Motor neuron (in vitro differentiated cells): ENCODE measurements at places on chromosomes 1 and 21. TPM values are rescaled to one million over a fixed set of nuclear protein-coding genes. Genes with fewer than 3 reads are reported as not detected.

DNA sequence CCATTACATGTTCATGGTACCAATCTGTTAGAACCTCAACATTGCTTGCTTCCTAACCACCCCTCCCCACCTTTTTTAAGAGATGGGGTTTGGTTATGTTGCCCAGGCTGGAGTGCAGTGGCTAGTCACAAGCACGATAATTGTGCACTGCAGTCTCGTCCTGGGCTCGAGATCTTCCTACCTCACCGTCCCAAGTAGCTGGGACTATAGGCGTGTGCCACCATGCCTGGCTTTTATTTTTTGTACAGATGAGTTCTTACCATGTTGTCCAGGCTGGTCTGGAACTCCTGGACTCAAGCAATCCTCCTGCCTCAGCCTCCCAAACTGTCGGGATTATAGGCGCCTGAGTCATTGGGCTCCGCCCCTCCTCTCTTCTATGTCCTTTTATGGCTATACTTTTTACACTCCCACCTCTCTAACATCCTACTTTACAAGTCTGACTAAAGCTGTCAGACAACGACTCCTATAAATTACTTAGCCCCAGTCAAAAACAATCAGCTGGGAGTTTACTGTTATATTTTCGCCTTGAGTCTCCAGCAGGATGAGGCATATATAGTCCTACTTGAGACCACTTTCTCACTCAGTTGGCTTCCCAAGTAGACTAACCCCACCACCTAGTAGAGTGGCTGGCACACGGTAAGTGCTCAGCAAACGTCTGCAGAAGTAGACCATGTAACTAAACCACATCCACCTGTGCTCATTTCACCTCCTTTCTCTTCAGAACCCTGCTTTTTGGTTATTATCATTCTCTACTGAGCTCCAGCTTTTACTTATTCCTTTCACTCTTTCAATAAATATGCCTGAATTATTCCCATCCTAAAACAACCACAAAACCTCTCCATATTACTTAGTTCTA is 13.8 kb downstream of the ENSA start:
- ATAC-seq = no peak

GRCh38 chr21:45499201-45499750 is 43.0 kb downstream of the SLC19A1 start:
- ATAC-seq = no peak

DNA sequence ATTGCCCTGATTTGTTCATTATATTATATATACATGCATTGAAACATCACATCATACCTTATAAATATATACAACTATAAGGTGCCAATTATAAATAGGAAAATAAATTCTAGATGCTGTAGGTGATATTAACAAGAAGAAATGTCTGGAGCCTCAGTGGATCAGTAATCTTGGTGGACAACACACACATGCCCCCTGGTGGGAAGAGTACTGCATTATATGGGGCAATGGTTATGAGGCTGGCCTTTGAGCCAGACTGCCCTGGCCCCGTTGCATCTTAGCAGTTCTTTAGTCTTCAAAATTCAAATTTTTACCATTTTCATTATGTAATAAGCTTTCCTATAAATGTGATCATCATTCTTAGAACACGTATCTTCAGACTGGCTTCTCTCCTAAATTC is 335.0 kb upstream of the GREM2 start:
- ATAC-seq = no peak

- ATAC-seq = no peak
Observed at GRCh38 chr1:178739285-178740045, 14.4 kb downstream of the RALGPS2 start.

- no peak for ATAC-seq
Observed at GRCh38 chr1:67175530-67176087, 9.4 kb downstream of the IL23R start.

DNA sequence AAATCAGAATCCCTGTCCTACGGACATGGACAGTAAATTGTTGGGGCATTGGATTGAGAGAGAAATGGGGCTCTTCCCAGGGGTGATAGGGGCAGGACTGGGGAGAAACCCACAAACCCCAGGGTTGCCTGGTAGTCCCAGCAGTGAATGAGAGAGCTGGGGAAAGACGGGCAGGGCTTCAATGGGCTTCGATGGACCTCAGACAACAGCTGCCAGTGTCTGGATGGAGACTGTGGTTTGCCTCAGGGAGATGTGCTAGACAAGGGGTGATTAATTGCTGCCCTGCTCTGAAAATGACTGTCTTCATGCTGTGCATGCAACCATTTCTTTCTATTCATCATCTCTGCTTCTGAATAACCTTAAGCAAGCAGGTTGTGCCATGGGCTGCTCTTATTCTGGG is 7.4 kb downstream of the GPR25 start:
- peak; percentile 70 for ATAC-seq

DNA sequence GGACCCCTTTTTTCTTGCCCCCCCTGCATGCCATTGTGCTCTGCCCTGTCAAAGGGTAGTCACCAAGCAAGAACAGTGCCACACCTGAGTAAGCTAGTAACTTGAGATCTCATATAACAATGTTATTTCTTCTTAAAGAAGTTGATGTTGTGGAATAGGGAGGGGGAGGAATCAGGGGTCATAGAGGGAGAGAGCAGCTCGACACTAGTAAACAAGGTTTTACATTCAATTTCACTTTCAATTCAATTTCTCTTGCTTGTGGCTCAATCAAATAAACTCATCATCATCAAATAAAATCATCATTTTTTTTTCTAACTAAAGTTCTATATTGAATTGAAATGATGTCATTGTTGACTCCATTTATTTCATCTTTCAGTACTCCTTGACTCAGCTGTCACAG is 106.4 kb downstream of the CRB1 start:
- no peak for ATAC-seq

DNA sequence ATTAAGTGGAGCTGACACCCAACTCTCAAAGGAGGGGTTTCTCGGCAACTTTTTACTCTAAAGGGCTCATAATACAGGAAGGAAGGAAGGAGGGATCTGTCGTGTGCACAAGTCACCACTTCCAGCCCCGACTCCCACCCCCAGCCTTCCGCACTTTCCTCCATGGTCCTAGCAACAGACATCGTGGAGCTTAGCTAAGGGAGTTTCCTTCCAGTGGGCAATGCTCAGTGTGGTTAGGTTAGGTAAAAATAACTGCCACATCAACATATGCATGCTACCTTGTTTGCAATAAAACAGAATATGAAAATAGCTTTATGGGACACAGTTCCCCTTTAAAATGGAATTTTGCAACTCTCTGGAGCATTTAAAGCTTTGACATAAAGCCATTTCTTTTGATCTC is 35.2 kb downstream of the KANK4 start:
- ATAC-seq = peak; percentile 73

DNA sequence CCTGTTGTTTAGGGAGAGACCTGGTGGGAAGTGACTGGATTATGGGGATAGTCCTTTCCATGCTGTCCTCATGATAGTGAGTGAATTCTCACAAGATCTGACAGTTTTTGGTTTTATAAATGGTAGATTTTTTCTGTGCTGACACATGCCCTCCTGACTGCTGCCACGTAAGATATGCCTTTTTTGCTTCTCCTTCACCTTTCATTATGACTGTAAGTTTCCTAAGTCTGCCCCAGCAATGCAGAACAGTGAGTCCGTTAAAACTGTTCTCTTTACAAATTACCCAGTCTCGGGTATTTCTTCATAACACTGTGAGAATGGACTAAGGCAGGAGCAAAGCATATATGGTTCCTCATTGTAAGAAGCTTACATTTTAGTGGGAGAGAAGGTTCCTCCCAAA is 1727.2 kb downstream of the NCAM2 start:
- no peak for ATAC-seq

- no peak for ATAC-seq
Observed at GRCh38 chr21:45280178-45280821, 7.4 kb downstream of the POFUT2 start.

DNA sequence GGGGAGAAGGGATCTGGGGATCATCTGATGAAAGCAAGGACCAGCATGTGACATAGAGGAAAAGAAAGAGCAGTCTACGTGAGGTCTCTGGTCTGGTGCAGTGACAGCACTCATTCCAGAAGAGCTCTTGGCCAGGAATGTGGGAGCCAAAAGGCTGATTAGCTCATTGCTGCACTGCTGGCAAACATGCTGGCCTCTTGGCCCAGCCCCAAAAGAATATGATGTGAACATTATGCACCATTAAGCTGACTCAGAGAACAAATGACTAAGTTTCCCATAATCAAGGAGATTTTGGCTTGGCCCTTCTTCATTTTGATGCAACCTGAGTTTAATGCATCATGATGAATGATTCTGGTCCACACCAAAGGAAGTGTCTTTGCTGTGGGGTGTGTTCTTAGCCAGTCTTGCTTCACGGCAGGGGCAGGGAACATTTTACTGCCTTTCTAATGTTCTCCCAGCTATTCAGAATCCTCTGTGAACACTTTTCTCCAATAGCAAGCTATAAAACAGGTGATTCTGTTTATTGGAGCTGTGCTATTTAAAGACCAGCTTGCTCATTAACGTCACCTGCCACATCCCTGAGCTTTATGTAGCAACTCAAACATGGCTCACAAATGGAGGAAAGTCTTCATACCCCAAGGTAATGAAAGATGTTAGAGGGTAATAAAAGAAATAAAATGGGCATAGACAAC is 55.1 kb downstream of the PCBP3 start:
- no peak for ATAC-seq

DNA sequence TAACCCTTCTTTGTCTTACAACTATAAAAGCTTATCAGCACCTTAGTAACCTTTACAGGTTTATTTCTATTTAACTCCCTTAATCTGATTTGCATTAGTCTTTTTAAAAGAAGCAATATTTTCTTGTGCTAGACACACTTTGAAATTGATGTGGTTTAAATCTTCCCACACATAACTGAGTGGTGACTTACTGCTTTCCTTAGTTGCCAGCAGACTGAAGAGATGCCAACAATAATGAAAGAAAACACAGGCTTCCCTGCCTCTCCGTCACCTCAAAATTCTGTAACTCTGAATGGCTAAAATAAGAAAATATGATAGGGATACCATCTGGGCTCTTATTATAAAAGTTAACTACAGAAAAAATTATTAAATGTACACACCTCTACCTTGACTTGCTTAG is 196.8 kb downstream of the PTBP2 start:
- ATAC-seq = no peak

DNA sequence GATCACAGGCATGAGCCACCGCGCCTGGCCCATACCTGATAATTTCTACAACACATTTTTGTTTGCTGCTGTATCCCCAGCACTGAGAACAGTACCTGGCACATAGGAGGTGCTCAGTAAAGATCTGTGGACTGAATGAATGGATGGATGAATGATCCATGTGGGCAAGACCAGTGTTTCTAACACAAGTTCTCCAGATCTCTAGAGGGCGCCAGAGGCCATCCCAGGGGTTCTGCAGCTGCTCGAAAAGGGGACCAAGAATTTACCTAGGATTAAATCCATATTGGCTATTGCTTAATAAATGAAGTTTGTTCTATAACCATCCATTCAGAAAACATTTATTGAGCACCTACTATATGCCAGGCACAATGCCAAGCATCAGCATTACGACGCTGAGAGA is 167.7 kb downstream of the ACTL8 start:
- ATAC-seq = no peak

DNA sequence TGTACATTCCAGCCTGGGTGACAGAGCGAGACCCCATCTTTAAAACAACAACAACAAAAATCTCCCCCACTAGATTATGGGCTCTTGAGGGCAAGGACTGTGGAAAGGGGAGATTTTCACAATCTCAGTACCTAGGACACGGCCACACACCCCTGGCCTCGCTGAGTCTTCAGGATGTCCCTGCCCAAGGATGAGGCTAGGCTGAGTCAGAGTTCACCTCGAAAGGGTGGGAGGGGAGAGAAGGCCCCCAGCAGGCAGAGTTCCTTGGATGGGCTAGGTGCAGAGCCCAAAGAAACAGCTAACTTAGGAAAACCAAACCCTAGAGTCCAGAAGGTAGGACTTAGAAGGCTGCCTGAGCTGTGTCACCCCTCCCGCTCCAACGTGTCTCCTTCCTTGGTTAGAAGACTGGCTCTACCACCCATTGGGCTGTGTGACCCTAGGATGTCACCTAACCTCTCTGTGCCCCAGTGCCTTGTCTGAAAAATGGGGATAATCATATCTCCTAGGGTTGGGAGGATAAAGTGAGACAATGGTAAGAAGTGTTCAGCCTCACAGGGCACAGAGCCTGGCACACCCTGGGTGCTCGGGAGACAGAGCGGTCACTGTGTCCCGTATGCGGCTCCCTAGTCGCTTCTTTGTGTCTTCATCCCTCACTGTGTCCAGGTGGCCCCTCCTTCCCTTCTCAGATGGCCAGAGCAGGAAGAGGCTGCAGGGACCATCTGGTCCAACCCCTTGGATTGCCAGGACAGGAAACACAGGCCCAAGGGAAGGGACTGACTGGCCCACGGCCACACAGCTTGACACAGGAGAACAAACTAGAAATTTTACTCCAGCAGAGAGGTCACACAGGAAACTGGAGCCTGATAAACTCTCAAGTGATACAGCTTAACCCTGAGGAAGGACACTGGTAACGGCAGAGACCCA is 11.2 kb downstream of the TRIM62 start:
- ATAC-seq = no peak

- ATAC-seq = no peak
Observed at GRCh38 chr1:106571109-106571508, 485.4 kb upstream of the PRMT6 start.

- ATAC-seq = no peak
Observed at GRCh38 chr1:94937820-94938219, 10.9 kb upstream of the CNN3 start.

DNA sequence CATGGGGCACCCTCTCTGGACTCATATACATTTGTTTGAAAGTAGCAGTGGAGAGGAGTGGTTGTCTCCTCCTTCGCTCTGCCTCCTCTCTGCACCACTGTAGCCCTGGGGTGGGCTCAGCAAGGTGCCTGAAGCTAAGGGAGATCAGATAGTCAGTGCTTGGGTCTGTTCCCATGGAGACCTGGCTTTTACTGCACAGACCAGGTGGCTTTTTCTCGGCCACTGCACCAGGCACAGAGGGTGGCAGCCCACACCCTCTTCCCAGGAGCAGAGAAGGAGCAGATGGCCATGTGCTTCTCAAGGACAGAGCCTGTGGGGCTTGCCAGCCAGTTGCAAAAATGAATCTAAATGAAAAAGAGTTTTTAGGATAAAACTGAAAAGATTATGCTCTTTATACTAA is 123.4 kb upstream of the KCNK1 start:
- no peak for ATAC-seq

The AADACL4 gene
- 0.33 and 0.39 TPM in 2 replicates for total RNA-seq

The ATP8B2 gene
- 33.6 and 39.2 TPM in 2 replicates for total RNA-seq

The A3GALT2 gene
- total RNA-seq = 0.38 TPM in 1 of 2 replicates, not detected in the other

The LEMD1 gene
- total RNA-seq = 36.4 and 38.1 TPM in 2 replicates

The EVI5 gene
- total RNA-seq = 29.6 and 31.5 TPM in 2 replicates

The SLC27A3 gene
- total RNA-seq = 17.0 and 24.5 TPM in 2 replicates

The SYTL1 gene
- total RNA-seq = 4.2 and 5.5 TPM in 2 replicates

The ZNF648 gene
- total RNA-seq = 0.97 and 1.2 TPM in 2 replicates

The TMEM52 gene
- 3.5 and 4.5 TPM in 2 replicates for total RNA-seq

The TMEM53 gene
- total RNA-seq = 10.8 and 11.4 TPM in 2 replicates

The MAP7D1 gene
- total RNA-seq = 54.4 and 56.8 TPM in 2 replicates

The RNF115 gene
- total RNA-seq = 16.1 and 16.5 TPM in 2 replicates

The HMGB4 gene
- 0.34 and 0.85 TPM in 2 replicates for total RNA-seq
